ENCODE measurements at places on chromosomes 2 and 18.

- DNase-seq = no peak
Observed at GRCh38 chr2:149738767-149739166, 151.2 kb upstream of the MMADHC start.

DNA sequence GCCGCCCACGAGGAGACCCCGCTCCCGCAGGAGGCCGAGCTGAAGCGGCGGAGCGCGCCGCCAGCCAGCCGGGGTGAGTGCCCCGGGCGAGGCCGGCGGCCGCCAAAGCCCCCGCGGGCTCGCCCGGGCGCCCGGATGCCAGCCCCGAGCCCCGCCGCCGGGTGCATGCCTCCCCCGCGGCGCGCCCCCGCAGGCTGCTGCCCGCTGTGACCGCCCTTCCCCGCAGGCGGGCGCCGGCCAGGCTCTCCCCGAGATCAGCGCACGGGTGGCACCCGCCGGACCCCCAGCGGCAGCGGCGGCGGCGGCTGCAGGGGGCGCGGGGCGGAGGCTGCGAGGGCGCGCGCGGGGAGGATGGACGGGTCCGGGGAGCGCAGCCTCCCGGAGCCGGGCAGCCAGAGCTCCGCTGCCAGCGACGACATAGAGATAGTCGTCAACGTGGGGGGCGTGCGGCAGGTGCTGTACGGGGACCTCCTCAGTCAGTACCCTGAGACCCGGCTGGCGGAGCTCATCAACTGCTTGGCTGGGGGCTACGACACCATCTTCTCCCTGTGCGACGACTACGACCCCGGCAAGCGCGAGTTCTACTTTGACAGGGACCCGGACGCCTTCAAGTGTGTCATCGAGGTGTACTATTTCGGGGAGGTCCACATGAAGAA is 470 bp downstream of the KCNF1 start:
- DNase-seq = no peak

- no peak for DNase-seq
Observed at GRCh38 chr2:68369337-68369734, 4.3 kb downstream of the PLEK start.

GRCh38 chr2:14902953-14903352 is 270.4 kb downstream of the LRATD1 start:
- DNase-seq = no peak

DNA sequence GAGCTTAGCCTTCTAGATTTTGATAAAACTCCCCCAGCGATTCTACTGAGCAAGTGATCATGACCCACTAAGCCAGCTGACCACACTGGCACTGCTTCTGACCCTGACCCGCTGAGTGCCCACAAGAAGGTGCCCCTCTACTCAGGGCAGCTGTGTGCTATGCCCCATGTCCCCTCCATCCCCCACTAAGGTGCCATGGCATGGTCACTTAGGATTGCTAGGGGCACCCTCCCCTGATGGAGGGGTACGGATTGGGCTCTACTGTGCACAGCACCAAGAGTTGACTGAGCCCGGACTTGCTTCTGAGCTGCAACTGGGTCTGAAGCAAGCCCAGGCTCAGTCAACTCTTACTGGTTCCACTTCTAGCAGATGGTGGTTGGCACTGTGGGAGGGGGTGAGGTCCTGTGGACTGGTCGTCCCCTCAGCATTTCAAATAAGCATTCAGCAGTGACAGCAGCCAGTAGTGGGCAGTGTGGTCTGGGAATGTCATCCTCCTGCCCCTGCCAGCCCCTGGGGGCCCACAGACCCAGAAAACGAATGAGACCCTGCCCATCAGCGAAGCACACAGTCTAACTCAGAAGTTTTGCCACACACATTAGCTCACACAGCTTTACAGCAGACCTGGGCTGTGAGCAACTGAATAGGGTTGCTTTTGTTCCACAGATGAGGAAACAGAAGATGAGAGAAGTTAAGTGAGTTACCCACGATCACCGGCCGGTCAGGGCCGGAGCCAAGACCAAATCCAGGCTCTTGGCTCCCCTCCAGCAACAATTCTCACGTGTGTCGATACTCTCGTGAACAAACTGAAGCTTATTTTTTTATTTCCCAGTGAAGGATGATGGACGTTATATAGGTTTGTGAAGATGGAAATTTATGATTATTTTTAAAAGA is 52.1 kb upstream of the FOSL2 start:
- no peak for DNase-seq

DNA sequence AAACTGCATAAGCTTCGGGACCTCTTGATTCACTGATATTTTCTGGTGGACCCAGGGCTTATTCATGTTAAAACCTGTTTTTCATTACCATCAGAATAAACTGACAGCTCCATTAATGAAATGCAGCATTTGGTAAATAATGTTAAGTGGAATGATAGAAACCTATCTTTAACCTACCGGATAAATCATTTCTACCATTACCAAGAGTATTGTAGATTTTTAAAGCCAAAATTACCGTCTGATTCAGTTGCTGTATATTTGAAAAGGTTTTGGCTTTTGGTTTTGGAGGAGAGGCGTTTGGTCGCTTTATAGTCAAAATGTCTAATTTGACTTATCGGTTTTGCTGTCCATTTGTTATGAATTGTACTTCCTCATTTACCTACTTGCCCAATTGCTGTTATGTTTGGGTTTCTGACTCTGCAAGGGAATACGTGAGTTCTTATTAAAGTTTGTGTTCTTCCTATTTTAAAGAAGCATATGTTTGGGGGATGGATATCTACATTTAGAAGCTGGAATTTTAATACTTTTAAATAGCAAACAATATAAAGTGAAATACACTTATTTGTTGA is 1.0 kb upstream of the CUL3 start:
- no peak for DNase-seq

GRCh38 chr18:50231621-50232020 is 34.7 kb downstream of the CFAP53 start:
- DNase-seq = no peak

- DNase-seq = no peak
Observed at GRCh38 chr2:73908689-73909652, 16.2 kb downstream of the ACTG2 start.

DNA sequence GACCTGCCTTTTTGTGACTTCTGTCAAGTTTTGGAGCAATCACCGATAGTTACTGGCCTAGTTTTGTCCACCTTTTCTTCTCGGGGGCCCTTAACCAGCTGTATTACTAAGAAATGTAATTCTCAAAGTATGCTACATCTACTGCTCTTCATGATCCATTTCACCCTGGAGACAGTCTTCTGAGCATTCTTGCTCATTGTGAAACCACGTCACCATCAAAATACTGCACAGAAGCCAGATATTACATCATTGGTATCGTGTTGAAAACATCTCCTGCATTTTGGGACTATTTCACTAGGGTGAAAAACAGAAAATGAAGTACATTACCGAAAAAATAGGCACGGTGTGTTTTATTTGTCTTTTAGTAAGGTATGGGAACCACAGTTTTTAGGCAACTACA is 11.7 kb downstream of the LYPD6B start:
- no peak for DNase-seq

- DNase-seq = no peak
Observed at GRCh38 chr18:35141567-35142274, 99.1 kb upstream of the ZNF397 start.

DNA sequence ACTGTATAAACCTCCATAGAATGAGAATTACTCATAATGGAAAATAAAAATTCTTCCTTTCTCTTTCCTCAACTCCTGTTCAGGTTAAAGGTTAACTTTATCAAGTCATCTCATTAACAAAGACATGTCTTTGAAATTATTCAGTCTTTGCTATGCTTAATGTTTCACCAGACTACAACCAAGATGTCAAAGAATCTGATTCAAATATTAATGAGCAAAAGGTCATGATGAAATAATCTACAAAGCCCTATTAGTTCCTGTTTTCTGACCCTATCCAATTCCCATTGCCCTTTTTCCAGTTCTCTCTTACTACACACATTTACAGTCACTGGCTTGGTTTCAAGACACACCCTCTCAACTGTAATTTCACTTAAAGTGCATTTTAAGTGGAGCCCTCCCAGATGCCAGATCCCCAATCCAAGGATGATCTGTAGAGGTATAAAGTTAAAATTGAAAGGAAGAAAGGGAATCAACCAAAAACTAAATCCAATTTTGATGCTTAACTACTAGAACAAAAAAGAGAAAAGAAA is 246.9 kb upstream of the CYP26B1 start:
- DNase-seq = no peak

DNA sequence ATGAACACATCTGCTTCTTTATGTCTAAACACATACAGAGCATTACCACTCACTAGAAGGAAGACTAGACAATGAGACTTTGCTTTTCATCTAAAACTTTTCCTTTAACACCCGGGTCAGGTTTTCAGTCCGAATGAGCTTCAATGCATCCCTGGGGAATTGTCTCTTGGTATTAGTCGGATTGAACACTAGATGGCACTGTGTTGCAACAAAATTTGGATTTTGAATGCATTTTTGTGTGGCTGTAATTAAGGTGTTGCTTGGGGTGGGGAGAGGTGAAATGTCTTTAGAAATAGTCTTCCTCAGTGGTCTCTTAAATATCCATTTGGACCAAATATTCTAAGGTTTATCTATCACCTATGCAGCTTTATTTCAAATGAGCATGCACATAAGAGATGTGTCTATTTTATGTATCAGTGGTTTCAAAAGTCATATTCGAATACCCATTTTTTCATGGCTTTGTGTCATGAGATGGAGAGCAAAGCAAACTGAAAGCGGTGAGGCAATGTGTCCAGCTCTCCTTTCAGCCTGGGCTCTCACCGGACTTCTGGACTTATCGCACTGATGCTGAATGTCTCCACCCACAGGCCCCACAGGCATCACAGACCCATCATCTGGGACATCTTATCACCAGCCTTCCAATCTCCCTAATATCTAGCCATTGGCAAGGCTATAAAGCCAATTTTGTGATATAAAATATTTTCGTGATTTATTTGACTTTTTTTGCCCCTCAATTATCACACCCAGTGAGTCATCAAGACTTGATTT is 510.3 kb downstream of the RNF144A start:
- DNase-seq = no peak

DNA sequence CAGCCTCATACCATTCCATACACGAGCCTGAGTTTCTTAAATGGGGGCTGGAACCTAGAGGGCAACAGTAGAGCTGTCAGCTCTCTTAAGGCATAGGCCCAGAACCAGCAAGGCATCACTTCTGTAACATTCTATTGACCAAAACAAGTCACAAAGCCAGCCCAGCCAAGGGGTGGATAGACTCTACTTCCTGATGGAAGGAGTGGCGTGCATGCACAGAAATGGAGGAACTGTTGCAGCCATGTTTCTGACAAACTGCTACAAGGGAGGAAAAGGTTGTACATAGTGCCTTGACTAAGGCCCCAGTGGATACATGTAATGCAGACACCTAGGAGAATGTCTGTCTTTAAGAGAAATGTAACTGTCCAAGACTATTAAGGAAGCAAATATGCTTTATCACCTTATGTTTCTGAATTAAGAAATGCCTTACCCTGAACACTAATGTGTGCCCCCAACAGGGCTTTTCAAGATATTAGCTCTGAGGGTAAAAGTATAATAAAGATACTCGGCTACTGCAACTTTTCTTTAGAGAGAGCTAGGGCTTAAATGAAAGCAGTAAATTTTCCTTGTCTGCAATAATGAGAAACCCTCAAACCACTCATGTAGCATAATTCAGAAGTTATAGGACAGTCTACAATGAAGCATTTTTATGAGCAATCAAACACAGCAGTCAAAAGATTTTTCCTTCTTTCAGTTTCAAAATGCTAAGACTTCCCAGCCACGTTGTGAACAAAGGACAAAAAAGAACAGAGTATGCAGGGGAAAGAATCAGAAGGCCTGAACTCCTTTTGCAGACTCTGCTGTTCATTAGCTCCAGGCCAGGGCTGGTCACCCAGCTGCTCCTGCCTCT is 35.1 kb upstream of the CDC42EP3 start:
- no peak for DNase-seq

GRCh38 chr18:48843162-48843561 is 107.6 kb downstream of the SMAD7 start:
- DNase-seq = no peak

DNA sequence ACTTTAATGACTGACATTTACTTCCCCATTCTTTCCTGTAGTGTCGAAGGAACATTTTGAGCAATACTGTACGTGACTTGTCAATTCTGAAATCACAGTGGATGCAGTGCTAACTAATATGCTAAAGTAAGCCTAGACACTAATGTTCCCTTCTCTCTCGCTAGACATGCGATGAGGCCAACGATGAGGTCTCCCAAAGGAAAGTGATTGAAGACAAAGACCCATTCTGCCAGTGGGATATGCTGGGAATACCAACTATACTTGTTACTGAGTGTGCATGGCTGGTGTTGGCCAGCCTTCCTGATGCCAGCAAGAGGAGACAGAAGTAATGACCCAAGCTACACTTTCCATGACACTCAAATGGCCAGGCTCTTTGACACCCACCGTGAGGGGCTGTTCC is 2.5 kb upstream of the SERPINE2 start:
- no peak for DNase-seq
